Activated CD8-positive, alpha-beta memory T cell treated with anti-CD3 and anti-CD28 coated beads for 1 hour (primary cell): ENCODE measurements at places on chromosomes 16 and 17.

DNA sequence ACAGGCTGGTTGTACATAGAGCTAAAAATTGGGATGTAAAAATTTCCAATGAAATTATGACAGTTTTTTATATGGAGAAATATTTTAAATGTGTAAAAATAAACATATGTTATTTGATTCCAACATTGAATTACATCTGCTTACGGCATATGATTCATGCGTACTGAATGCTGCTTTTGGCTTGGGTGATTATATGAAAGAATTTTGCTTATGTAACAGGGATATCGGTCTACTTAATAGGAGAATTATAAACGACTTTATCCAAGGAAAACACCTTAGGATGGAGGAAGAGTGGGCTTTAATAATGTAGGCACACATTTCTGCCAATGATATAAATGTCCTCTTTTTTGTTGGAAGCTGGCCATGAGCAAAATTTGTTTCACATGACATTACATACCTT is 197.3 kb upstream of the GOT2 start:
- no peak for DNase-seq

DNA sequence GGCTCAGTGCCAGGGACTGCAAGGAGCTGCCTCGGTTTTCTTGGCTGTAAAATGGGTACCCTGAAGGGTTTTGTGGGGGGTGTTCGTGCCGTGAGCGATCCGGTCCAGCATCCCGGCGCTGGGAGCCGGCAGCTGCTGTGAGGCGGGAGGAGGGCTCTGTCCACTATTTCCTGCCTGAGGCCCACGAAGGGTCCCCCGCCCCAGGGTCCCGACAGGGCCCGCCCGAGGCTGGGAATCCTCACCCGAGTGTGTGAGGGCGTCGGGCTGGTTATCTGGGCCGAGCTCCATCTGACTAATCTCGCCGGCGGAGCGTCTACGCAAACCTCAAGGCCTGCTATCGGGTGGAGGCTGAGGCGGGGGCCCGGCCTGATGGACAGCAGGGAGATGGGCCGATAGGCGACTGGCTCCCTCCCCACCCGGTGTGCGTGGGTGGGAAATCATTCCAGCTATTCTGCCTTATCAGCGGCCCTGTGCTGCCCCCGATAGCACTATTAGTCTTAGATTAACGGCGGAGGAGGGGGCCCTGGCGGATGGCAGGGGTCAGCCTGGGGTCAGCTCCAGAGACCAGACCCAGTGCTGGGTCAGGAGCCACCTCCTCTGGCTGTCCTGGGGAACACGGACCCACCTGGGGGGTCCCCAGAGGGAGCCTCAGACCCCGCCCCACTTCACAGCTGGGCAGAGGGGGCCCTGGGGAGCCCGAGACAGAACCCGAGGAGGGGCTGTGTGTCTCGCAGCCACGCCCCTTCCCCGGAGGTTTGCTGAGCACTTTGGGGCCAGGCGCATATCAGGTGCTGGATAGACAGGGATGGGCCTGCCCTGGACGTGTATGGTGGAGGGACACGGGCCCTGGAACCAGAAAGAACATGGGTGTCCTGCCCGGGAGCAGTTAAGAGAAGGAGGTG is 44.7 kb downstream of the ZFPM1 start:
- no peak for DNase-seq

DNA sequence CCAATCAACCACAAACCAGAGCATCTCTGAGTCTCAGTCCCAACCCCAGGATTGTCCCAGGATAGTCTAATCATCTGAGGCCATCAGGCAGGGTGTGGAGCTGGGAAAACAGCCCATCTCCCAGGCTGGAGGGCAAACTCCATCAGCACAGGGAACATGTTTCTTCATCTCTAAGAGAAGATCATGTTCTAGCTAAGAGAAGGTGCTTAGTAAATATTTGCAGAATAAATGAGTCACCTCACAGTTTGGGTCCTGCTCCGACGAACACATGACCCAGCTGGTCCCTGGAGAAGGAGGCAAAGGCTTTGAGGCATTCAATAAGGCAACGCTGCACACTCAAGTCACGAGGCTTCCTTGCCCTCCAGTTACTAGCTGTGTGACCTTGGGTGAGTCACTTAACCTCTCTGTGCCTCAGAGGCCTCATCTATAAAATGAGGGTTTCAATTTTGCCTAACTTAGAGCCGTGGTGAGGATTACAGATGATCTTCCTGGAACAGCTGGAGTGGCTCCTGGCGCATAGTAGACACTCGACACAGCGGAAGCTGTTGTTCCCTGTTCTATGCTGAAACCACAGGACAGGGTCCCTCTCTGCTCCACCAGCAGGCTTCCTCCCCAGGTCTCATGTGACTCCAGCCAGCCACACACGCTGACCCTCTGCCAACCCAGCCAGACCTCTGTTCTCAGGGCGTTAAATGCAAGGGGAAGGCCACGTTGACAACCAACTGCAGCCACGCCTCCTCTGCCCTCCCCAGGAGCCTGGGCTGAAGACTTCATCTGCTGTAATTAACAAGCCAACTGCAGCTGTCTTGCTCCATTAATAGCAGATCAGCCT is 10.3 kb upstream of the RPL38 start:
- DNase-seq = no peak

DNA sequence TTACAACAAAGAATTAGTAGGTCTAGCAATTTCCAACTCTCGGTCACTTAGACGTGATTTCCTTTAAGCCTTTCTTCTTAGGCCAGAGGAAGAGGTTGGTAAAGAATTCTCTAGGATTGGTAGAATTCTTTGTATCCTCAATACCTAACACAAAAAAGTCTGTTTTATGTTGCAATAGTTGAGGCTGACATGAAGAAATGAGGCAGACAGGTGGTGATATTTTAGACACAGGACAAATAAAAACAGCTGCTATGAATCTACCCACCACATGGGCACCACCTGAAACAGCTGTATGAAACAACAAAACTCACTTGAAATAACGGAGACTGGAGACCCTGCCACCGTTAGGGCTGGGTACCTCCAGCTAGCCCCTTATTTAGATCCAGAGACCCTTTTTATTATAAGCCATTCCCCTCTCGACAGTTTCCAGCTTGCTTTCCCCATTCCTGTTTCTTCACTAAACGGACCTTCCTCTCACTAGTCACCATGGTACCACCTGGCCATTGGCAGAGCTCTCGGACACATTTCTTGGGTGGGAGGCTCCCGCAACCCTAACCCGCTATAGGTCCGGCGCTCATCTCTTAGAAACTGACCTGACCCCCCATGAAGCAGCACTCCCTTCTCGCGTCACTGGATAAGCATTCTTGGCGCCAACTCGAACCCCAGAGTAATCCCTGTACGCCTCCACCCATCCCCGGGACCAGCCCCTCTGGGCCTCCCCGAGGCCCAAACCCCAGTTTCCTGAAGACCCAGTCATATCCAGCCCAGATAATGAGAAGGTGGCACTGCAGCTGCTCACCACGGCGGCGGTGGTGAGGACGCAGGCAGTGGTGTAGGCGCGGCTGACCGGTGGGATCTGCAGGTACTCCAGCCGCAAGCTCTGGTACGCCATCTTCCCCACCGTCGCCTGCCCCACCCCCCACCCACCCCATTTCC is at the start of gene DERL2:
Gene DERL2 (minus strand): TSS at position 909 of the 936 bp plus-strand sequence. CDS start 17 bp downstream, at position 892.
- DNase-seq = no peak

DNA sequence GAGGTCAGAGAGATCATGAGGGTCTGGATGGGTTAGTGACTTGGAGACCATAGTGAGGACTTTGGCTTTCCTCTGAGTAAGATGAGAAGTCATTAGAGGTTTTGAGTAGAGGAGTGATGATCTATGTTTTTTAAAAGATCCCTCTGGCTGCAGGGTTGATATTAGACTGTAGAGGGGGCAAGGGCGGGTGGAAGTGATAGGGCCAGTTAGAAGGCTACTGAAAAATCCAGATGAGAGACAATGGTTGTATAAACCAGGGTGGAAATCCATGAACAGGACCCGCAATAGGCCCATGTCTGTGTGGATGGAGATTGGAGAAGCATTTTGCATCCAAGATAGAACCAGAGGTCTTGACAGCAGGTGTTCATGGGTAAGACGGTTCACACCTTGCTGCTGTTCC is 9.8 kb downstream of the ITGAL start:
- no peak for DNase-seq

GRCh38 chr17:7251661-7252175 is at the start of gene CTDNEP1:
TSS of gene CTDNEP1 (minus strand) at chr17:7251734. CDS start at chr17:7251296, 438 bp downstream.
- peak; percentile 65 for DNase-seq

DNA sequence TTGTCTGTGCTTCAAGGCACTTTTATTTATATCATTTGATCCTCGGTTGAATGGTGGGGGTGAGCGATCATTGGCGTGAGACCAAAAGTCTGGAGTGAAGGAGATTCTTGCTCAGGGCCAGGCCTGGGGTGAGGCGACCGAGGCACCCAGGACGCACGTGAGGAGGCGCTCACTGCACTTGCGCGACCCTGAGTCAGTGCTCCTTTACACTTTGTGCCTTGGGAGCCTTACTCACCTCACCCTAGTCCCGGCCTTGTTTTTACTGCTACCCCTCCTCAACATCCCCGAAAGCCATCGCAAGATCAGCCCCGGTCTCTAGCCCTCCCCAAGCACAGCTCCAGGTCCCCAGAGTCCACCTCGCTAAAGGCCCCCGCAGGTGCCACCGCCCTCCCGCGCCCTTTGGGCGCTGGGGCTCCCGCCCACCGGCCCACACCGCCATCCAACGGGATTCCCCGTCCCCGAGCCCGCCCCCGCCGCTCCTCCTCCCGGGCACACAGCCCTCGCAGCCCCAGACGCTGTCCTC is 496 bp downstream of the EZH1 start:
- peak; percentile 37 for DNase-seq

DNA sequence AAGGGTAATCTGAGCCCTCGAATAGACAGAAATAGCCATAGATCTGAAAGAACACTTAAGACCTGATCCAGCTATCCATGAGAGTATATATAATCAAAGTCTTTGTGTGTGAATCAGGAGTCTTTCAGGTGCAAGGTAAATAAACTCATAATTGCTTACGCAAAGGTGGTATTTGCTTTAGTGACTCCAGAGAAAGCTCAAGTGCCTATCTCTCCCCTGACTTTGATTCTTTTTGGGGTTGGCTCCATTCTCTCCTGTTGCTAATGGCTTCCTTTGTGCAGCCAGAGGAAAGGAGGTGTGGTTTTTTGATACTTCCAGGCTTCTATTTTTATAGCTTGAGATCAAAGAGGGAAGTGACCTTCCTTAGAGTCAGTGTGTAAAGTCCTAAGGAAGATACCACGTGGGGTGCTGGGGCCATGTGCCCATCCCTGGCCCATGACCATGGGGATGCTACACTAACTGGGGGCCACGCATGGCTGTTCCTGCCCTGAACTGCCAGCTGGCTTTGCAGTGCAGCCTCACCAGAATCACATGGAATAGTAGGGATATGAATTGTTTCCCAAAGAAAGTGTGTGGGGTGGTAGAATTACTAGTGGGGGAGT is 45.8 kb downstream of the TENT4B start:
- DNase-seq = no peak

DNA sequence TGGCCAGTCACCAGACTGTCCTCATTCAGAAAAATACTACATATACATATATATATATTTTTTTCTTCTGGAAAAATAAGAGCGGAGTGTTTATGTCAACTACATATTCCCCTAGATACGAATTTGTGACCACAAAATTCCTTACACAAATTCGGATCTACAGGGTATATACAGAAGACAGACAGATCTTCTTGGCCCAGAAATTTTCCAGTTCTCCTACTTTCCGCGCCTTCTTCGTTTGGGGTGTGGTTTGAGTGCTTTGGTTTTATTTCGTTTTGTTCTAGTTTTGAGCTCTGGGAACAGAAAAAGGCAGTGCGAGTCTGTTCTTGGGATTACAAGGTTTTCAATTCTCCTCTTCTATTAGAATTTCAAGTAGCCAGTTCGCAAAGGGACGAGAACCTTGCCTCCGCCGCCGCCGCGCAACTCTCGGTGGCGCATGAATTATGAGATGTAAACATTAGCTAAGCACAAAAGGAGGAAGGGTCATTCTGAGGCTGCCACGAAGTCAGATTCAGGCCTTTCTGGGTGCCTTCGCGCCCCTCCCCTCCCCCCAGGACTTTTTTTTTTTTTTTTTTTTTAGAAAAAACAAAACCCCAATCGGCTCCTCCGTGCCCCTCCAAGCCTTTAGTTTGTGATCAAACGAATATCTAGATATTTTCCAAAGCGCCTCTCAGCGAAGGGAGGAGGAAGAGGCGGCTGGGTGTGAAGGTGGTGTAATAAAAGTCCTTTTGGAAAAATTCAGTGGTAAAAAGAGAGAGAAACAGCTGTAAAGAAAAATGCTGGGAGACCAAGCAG is 1.8 kb upstream of the HOXB4 start:
- no peak for DNase-seq

DNA sequence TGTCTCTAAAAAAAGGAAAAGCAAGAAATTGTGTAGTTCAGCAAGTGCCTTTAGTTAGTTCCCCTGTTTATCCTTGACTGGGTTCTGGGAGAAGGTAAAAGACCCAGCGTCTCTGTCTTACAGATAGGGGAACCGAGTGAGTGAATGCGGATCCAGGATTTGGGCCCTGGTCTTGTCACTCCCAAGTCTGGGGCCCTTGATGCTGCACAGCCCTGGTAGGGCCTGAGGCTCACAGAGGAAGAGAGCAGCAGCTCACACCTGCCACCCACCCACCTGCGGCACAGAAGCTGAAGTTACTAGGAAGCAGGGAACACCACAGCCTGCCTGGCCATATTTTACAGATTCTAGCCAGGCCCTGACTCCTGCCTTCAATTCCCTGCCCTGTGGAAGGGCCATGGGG is 22.2 kb downstream of the LASP1 start:
- DNase-seq = no peak

DNA sequence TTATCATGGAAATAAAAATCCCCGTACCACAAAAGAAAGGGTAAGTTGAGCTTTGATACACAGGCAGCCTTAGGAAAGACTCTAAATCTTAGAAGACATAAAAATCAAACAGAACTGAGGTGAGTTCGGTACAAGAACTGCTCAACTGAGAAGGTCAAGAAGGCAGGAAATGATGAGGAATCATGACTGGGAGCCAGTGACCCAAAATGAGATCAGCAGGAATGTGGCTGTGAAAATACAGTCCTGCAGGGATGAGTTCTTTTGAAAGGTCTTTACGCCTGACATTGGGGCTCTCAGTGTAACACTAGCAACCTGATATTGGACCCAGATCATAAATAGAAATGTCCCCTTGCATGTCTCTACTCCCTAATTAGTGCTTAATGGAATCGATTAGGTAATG is 56.3 kb upstream of the CDH11 start:
- DNase-seq = no peak

GRCh38 chr17:34254651-34255380 is at the start of gene CCL2:
TSS of gene CCL2 (plus strand) at chr17:34255285. CDS start at chr17:34255350, 65 bp downstream.
- no peak for DNase-seq

- no peak for DNase-seq
These were observed 923 bp downstream of the TLCD3B start for GRCh38 chr16:30030011-30030685.

- no peak for DNase-seq
These were observed 751 bp downstream of the DCAF7 start for GRCh38 chr17:63550817-63551639.

DNA sequence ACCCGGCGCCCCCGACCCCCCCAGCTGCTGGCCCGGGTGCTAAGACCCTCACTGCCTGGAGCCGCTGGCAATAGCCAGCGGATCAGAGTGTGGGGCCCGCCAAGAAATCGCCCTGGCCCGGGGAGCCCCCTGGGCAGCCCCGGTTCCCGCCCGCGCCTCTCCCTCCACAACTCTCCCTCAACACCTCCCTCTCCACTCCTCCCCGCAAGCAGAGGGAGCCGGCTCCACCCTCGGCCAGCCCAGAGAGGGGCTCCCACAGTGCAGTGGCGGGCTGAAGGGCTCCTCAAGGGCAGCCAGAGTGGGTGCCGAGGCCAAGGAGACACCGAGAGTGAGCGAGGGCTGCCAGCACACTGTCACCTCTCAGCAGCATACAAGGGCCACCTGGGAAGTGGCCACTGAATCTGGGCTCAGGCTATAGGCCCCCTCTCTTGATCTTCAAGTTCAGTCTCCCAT is 385.5 kb downstream of the SEC14L1 start:
- DNase-seq = no peak

GRCh38 chr16:31216422-31217135 is at the start of gene PYDC1:
TSS of gene PYDC1 (minus strand) at chr16:31217135. CDS start at chr16:31217028, 107 bp downstream.
- DNase-seq = no peak

- no peak for DNase-seq
These were observed 64.8 kb upstream of the DOC2B start for GRCh38 chr17:246226-246625.
